DND-41 (cell line): ENCODE measurements at places on chromosomes 7 and 10.

DNA sequence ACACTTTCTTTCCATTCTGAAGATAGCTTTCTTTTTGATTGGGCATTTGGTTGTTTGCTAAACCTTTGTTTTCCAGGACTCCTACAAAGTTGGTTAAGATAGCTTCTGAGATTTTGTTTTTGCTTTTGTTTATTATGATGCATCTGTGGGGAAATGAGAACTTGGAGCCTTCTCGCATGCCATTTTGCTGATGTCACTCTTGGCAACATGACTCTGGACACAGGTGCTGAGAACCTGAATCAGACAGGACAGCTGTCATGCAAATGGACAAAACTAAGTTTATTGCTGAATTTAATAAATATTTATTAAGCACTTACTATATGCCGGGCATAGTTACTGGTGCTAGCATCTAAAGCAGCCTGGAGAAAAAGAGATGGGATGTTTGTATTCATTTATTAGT is 274.1 kb downstream of the ZEB1 start:
- H3K36me3 ChIP-seq, result no peaks in the 10 kb centered on the region
- no peaks in the 10 kb centered on the region for H3K4me1 ChIP-seq
- H3K27ac ChIP-seq, result no peak overlapping the region
- H3K4me3 ChIP-seq, result no peak overlapping the region

GRCh38 chr10:114715171-114715670 is 57.1 kb upstream of the ABLIM1 start:
- H3K4me1 ChIP-seq, result no peaks in the 10 kb centered on the region
- DNase-seq, result no peak
- H3K27ac ChIP-seq, result no peak overlapping the region
- no peak overlapping the region for H3K4me3 ChIP-seq
- H3K36me3 ChIP-seq, result no peaks in the 10 kb centered on the region
- H3K27me3 ChIP-seq, result peaks cover 23% of the 10 kb centered on the region

- H3K4me1 ChIP-seq, result peaks cover 11% of the 10 kb centered on the region
- no peak for DNase-seq
- no peak overlapping the region for H3K27ac ChIP-seq
- H3K36me3 ChIP-seq, result no peaks in the 10 kb centered on the region
These were observed 6.0 kb upstream of the TAS2R38 start for GRCh38 chr7:141979568-141979967.

DNA sequence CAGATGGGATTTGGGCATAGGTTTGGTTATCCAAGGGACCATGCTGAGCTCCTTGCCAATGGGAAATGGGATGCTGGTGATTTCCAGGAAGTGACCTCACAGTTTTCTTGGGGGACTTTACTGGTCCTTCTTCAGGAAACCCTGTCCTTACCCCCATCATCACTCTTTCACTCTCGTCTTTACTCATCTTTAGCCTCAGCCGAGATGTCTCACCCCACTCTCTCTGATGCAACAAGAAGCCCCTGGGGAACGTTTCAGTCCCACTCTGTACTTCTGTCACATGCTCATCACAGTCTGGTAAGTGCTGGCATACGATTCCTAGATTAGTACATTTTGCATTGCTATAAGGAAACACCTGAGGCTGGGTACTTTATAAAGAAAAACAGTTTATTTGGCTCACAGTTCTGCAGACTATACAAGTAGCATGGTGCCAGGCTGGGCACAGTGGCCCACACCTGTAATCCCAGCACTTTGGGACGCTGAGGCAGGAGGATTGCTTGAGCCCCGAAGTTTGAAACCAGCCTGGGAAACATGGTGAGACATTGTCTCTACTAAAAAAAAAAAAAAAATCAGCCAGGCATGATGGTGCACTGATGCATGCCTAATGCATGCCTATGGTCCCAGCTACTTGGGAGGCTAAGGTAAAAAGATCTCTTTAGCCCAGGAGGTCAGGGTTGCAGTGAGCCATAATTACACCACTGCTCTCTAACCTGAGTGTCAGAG is 63.5 kb upstream of the VKORC1L1 start:
- H3K4me3 ChIP-seq, result no peak overlapping the region
- no peak overlapping the region for H3K27ac ChIP-seq
- no peak for DNase-seq
- no peaks in the 10 kb centered on the region for H3K36me3 ChIP-seq
- no peaks in the 10 kb centered on the region for H3K4me1 ChIP-seq

DNA sequence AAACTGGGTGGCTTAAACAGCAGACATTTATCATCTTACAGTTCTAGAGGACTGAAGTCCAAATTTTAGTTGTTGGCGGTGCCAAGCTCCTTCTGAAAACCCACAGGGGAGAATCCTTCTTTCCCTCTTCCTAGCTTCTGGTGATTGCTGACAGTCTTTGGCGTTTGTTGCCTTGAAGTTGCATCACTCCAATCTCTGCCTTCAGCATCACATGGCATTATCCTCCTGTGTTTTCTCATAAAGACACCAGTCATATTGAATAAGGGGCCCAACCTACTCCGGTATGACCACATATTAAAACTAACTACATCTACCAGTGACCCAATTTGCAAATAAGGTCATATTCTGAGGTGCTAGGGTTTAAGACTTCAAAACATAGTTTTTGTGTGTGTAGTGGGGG is 472.1 kb upstream of the IGFBP3 start:
- no peak for DNase-seq
- no peaks in the 10 kb centered on the region for H3K36me3 ChIP-seq
- H3K27me3 ChIP-seq, result no peaks in the 10 kb centered on the region
- no peaks in the 10 kb centered on the region for H3K4me1 ChIP-seq
- H3K4me3 ChIP-seq, result no peak overlapping the region

DNA sequence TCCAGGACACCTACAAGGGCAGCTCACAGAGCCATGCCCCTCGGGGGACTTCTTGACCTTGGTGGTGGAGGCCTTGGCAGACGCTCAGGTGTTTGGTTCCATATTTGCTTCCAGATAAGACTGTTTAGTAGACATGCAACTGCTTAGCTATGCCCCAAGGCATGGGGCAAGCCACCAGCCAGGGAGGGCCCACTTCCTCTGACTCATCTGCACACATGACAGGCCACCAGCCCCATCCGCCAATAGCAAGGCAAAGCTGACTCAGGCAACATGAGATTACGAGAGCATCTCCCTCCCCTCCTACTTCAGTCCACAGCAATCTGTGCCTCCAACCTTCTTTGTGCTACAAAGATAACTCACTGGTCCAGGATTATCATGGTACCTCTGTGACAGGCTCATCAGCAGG is 54.9 kb downstream of the KCNMA1 start:
- no peak overlapping the region for H3K27ac ChIP-seq
- H3K4me1 ChIP-seq, result no peaks in the 10 kb centered on the region
- peaks cover 3% of the 10 kb centered on the region for H3K27me3 ChIP-seq
- H3K4me3 ChIP-seq, result no peak overlapping the region
- DNase-seq, result peak; percentile 14
- H3K36me3 ChIP-seq, result no peaks in the 10 kb centered on the region

- H3K27me3 ChIP-seq, result peaks cover 5% of the 10 kb centered on the region
- no peak overlapping the region for H3K27ac ChIP-seq
- no peaks in the 10 kb centered on the region for H3K36me3 ChIP-seq
These were observed 156.3 kb upstream of the KMT2E start for GRCh38 chr7:104857458-104858425.

- H3K4me1 ChIP-seq, result peaks cover 2% of the 10 kb centered on the region; the same call in 1 of the 2 replicates
- DNase-seq, result peak; percentile 38
- no peaks in the 10 kb centered on the region for H3K27me3 ChIP-seq
- H3K4me3 ChIP-seq, result no peak overlapping the region
- peak overlapping the region; percentile 48; the same call in 1 of the 2 replicates for H3K27ac ChIP-seq
These were observed 20.0 kb downstream of the RBM17 start for GRCh38 chr10:6108631-6109443.

DNA sequence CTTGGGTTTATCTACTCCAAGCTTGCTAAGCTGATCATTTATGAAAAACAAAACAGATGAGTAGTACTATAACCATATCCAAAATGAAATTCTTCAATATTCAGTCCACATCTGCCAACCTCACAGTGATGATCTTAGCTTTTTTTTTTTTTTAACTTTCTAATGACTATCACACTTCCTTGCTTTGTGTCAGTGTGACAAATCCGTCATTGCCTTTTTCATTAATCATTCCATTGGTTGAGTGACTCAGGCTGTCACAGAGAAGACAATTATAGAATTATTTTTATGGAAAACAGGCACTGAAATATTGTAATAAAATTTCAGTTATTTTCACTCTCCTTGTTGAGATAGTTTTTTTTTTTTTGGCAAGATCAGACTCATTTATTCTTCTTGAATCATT is 70.7 kb downstream of the CPVL start:
- DNase-seq, result no peak
- H3K4me3 ChIP-seq, result no peak overlapping the region

- H3K4me1 ChIP-seq, result no peaks in the 10 kb centered on the region
- no peak for DNase-seq
- no peaks in the 10 kb centered on the region for H3K27me3 ChIP-seq
- no peaks in the 10 kb centered on the region for H3K36me3 ChIP-seq
- H3K4me3 ChIP-seq, result no peak overlapping the region
These were observed 200.1 kb downstream of the LRRN3 start for GRCh38 chr7:111290982-111291381.

- H3K4me3 ChIP-seq, result no peak overlapping the region
- no peaks in the 10 kb centered on the region for H3K36me3 ChIP-seq
- H3K4me1 ChIP-seq, result no peaks in the 10 kb centered on the region
- H3K27ac ChIP-seq, result no peak overlapping the region
- H3K27me3 ChIP-seq, result no peaks in the 10 kb centered on the region
These were observed 111.7 kb downstream of the JCAD start for GRCh38 chr10:29947701-29948060.
